Nasal cavity respiratory epithelium epithelial cell of viscerocranial mucosa (primary cell): ENCODE measurements at places on chromosomes 11 and 22. TPM values are rescaled to one million over a fixed set of nuclear protein-coding genes. Genes with fewer than 3 reads are reported as not detected.

ZC3H12C gene
- 7.2 and 15.8 TPM in 2 replicates for total RNA-seq

NCF4 gene
- not detected in 2 replicates for total RNA-seq

TOP3B gene
- 24.6 and 43.2 TPM in 2 replicates for total RNA-seq

BBOX1 gene
- 0.68 and 5.4 TPM in 2 replicates for total RNA-seq
